ENCODE measurements at places on chromosomes 16 and 17.

DNA sequence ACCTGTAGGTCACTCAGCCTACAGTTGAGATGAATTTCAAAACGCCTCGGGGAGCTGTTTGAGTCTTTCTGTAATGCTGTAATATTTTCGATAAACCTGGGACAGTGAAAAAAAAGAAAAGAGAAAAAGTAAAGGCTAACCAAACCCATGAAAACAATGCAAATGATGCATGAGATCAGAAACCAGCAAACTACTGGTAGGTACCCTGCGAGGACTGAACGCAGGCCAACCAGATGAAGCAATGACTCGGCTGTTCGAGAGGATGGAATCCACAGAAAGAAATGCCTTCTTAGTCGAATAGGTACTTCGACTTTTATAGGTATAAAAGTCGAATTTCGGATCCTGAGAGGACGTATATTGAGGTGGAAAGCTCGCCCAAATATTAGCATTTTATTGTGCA, 509 bp upstream of the ATAD5 start:
- no peak for DNase-seq

- no peak for DNase-seq
These were observed 2.9 kb upstream of the FBXO47 start for GRCh38 chr17:38970128-38970527.

DNA sequence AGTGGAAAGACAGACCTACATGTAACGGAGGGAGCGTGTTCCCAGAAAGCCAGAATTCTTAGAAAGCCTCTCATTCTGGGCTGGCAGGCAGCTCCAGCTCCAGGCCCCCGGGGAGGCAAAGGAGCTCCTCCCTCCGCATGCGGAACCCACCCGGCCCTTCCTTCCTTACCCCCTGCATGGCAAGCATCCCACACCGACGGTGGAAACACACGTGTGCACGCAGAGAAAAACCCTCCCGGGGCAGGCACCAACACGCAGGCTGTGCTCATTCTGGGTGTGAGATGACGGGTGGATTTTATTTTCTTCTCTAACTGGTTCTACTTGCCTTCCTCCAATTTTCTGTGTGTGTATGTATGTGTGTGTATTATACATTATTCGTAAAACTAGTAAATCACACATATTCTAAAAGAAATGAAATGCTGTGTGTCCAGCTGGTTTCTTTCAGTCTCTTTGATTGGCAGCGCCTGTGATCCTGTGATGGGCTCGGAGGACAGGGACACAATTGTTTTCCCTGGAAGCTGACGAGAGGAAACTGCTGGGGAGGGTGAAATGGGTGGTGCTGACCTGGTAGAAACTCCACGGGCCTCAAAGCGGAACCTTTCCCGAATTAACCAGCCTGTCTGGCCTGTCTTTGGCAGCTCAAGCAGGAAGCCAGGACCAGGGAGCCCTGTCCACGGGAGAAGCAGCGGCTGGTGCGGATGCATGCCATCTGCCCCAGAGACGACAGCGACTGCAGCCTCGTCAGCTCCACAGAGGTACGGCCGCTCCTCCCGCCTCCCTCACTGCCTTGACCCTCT, 22.2 kb downstream of the CARD14 start:
- DNase-seq: no peak

DNA sequence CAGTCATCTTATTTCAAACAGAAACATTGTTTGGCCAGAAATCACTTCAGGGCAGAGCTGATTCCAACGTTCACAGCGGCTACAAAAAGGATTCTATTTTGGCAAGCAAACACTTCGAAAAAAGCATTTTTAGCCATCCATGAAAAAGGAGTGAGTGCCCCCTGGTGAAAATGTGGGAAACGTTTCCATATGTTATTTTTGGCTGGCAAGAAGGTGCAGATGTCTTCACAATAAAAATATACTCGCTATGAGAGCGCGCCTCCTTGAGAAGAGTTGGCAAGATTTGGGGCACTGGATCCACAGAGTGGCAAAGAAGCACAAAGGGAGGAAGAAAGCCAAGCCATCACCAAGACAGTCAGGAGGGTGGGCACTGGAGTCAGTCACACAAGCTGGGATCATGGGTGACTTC, 191.1 kb downstream of the CHD9NB start:
- DNase-seq: no peak

GRCh38 chr17:17140590-17140980, 65.5 kb downstream of the PLD6 start:
- no peak for DNase-seq

GRCh38 chr16:23534868-23535860, 22.0 kb downstream of the EARS2 start:
- DNase-seq: no peak

GRCh38 chr16:89152831-89153700, 18.5 kb upstream of the CDH15 start:
- no peak for DNase-seq

- peak; percentile 47 for DNase-seq
These were observed 1.2 kb upstream of the PFN1 start for GRCh38 chr17:4949321-4950074.

DNA sequence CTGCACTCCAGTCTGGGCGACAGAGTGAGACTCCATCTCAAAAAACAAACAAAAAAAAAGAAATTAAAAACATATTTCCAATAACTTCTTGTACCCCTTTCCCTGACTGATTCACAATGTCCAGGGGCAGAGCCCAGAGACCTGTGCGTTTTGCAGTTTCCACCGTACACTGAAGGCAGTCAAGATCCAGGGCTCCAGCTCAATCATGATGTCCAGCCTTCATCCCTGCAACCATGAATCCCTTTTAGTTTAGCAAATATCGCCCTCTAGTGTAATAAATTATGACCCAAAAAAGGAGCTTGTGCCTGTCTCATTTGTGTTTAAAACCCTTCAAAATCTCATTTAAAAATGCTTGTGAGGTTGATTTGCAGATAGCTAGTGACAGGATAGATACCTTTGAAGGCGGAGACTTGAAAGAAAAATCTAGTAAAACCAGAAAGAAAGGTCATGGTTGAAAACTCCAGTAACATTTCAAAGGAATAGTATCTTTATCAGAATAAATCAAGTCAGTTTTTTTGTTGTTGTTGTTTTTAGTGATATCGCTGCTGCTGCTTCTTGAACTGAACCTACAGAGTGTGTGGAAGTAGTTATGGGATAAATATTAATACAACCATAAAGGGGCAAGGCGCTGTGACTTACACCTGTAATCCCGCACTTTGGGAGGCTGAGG, 3.7 kb upstream of the ERN1 start:
- DNase-seq: no peak

DNA sequence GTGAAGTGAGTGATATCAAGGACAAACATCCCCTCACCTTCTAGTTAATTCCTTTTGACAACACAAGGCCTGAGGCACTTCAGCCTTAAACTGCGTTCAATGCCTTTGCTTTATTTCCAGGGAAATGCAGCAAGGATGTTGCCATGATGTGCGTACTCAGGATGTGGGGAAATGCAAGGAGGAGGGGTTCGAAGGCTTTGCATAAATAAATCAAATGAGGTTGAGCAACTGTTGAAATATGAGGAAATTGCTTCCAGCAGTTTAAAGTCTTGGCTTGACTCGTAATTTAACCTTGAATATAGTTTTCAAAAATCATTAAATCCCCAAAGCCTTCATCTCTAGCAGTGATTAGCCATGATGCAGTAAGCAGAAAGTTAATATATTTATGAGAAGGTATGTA, 81.8 kb upstream of the CCL2 start:
- no peak for DNase-seq

- no peak for DNase-seq
These were observed 218.3 kb downstream of the FTO start for GRCh38 chr16:53922067-53922806.

DNA sequence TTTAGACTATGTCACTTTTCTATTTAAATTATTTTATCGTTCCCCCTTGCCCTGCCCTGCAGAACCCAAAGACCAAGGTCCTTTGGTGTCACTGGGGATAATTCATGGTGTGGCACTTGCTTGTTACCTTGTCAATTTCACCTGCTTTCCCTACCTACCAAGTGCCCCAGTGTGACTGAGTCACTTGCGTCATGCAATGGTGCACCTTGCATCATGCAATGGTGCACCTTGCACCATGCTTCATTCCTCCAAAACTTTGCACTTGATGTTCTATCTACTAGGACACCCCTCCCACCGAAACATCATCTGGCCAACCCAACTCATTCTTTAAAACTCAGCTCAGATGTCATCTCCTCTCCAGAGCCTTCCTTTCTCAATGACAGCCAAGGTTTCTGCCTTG, 47.1 kb downstream of the TMEM114 start:
- DNase-seq: no peak

DNA sequence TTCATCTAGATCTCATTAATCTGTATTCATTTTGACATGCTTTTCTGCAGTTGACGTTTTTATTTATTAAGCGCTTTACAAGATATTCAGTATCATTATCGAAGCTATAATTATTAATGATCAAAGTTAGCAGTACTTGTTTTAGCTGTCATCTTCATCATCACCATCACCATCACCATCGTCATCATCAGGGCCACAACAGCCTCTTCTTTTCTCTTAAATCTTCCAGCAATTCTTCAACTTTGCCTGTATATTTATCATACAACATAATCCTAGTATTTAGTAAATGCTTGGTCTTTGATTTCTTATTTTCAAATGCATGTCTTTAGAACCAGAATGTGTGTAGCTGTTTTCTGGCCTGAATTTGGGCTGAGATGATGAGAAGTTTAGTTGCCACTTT, 528.0 kb downstream of the MAF start:
- DNase-seq: no peak

GRCh38 chr16:21654466-21654865, 2.1 kb upstream of the IGSF6 start:
- DNase-seq: no peak

DNA sequence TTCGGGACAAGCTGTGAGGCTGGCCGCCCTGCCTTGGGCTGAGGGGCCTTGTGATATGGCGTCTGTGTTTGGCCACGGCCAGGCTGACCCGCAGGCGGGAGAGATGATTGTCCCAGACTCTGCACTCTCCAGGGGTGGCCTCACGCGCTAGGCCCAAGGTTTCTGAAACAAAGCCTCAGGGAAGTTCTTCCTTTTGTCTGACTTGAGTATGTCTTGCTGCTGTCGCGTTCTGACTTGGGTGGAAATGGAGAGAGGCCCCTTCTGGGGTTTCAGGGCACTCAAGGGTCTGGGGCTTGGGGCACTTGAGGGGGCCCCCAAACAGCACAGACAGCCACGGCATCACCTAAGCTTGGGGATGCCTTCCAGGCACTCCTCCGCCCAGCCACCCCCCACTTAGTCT, 3.8 kb upstream of the METRN start:
- no peak for DNase-seq

GRCh38 chr17:46100590-46100989, 92.6 kb downstream of the KANSL1 start:
- no peak for DNase-seq

- no peak for DNase-seq
These were observed 223.1 kb downstream of the MAP2K6 start for GRCh38 chr17:69637446-69638156.

DNA sequence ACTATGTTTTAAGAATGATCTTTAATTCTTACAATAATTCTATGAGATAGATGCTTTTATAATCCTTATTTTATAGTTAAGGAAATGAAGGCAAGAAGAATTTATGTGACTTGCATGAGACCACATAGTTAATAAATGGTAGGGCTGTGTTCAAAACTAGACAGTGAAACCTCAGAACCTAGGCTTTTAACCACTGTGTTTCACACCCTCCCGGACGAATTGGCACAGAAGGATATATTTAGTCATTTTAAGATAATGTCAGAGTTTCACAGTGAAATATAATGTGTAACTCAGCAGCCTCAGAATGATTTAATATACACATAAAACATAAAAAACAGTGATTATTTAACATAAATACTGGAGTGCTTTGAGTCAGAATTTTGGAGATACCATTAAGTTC, 57.0 kb downstream of the NSRP1 start:
- no peak for DNase-seq

- DNase-seq: no peak
These were observed 25.2 kb upstream of the TNS4 start for GRCh38 chr17:40526668-40527067.

GRCh38 chr16:3032624-3033023, 4.1 kb downstream of the BICDL2 start:
- DNase-seq: no peak

DNA sequence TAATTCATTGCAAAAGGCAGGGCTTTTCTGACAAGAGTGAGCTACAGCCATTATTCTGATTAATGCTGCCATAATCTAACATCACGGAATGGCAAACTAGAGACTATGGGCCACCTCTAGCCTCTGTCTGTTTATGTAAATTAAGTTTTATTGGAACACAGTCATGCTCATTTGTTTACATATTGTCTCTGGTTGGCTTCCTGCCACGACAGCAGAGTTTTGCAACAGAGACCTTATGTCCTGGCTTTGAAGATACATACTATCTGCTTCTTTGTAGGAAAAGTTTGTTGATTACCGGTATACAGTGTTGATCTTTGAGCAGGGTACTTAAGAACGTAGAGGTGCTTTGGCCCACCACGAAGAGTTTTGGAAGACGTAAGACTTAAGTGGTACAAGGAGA, 715.9 kb upstream of the RBFOX1 start:
- DNase-seq: no peak

DNA sequence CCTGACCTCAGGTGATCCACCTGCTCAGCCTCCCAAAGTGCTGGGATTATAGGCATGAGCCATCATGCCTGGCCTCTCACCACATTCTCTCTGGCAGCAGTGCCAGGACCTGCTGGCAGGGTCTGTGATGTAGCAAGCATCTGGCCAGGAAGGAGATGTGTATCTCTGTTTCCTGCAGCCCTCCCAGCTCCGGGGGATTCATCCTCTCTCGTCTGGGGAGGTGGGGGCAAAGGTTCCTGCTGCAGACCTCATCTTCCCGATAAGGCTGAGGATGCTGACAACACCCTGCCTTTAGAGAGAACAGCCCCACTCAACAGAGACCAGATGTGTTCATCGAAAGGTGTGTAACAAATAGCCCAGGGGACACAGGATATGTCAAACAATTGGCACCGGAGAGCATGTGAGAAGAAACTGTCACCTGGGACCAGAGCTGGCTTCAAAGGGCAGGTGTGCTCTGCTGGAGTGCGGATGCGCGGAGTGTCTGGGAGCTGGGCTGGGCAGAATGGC, 54.8 kb upstream of the SEC14L1 start:
- DNase-seq: no peak

GRCh38 chr16:55302635-55303034, 21.4 kb upstream of the IRX6 start:
- DNase-seq: no peak

DNA sequence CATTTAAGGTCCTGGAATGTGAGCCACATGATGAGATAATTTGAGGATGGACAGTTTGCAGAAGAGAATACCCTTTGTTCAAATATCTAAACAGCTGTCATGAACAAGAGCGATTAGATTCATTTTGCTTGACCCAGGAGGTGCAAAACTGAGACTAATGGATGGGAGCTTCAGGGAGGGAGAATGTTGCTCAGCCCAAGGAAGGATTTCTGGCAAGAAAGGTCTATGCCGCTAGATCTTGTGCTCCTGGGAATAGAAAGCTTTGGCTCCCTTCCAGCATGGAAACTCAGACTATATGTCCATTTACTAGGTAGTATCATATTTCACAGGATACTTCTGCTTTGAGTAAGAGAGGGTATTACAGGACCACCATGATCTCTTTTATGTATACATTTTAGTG, 14.8 kb upstream of the CDH11 start:
- DNase-seq: no peak

GRCh38 chr16:57452021-57452420, 4.7 kb downstream of the COQ9 start:
- DNase-seq: no peak

GRCh38 chr16:50360779-50361178, 8.0 kb downstream of the BRD7 start:
- DNase-seq: no peak

GRCh38 chr17:27518048-27518447, 61.8 kb downstream of the KSR1 start:
- no peak for DNase-seq

- DNase-seq: no peak
These were observed 189.9 kb downstream of the NTN1 start for GRCh38 chr17:9211133-9211765.
